ENCODE measurements at places on chromosomes 11 and 22.

- DNase-seq, result no peak
These were observed 37.4 kb downstream of the FBLN1 start for GRCh38 chr22:45540122-45540521.

GRCh38 chr22:49856343-49856742, 2.7 kb downstream of the ZBED4 start:
- DNase-seq, result no peak

DNA sequence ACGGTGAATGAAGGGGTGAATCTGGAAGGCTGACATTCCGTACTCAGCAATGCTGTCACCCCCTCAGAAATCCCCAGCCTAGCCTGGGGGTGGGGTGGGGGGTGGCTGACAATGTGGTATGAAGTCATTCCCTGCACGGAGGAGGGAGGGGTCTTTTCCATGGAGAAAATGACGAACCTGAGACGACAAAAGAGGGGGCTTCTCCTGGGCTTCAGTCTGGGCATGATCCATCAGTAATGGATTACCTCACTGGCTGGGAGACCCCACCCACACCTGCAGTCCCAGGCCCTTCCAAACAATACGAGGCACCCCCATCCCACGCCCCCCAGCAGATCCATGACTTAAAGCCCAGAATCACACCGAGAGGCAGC, 1.0 kb downstream of the KIAA0930 start:
- no peak for DNase-seq

GRCh38 chr11:48031602-48032001, 51.2 kb downstream of the PTPRJ start:
- DNase-seq, result no peak

DNA sequence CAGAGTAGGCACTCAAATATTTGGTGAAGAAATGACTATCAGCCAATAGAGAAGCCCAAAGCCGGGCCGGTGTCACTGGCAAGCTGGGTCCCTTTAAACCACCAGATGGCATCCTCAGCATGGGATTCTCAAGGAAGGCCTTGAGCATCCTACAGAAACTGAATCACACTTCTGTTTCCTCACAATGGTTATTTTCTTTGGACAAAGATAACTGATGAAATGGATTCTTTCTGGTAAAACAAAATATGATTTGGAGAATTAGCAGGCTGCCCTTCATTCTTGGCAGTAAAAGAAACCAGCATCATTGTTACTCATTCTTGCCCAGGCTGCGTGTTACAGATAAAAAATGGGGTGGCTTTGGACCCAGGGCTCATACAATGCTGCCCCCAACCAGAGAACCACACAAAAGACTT, 30.3 kb upstream of the ASPHD2 start:
- DNase-seq, result peak; percentile 61

DNA sequence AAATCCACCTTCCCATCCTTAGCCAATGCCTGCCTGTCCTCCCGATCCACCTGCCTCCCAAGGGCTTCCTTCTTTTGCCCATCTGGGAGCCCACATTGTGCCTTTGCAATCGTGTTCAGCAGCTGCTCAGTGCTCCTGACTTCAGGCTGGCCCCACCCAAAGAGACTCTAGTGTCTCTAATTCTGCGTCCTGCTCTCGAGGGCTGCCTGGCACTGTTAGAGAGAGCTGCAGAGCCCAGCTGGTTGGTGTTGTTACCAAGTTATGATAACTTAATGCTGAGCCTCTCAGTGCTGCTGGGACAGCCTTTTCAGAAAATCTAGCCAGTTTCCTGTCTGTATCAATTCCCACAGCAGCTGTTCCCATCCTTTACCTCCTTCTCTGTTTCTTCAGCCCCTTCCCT, 69.1 kb downstream of the MICAL2 start:
- DNase-seq, result no peak

DNA sequence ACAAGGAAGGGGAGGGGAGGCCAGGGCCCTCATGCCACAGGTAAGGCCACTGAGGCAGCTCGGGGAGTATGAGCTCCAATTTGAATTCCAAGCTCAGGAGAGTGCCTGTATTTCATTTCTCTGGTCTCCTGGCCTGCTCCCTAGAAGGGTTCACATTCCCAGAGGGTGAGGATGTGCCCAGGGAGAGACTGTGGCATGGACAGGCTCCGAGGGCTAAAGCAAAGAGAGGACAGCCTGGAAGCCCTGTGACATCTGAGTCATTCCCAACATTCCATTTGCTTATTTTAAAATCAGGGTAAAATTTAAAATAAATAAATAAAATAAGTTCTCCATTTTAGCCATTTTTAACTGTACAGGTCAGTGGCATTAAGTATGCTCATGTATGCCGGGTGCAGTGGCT, 18.6 kb upstream of the FOLR1 start:
- no peak for DNase-seq

DNA sequence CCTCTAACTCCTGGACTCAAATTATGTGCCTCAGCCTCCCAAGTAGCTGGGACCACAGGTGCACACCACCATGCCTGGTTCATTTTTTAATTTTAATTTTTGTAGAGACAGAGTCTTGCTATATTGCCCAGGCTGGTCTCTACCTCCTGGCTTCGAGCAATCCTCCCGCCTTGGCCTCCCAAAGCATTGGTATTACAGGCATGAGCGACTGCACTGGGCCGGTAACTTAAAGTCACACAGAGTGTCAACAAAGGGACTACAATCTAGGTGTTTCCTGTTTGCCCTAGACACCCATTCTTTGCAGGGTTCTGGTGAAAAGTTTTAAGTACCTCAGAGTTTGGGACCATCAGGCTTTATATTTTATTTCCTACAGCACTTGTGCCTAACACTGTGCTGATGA, 8.4 kb downstream of the UVRAG start:
- no peak for DNase-seq

GRCh38 chr11:33467966-33468365, 210.8 kb downstream of the HIPK3 start:
- DNase-seq, result no peak

- no peak for DNase-seq
These were observed 18.1 kb upstream of the OR5AL1 start for GRCh38 chr11:56394381-56394780.

DNA sequence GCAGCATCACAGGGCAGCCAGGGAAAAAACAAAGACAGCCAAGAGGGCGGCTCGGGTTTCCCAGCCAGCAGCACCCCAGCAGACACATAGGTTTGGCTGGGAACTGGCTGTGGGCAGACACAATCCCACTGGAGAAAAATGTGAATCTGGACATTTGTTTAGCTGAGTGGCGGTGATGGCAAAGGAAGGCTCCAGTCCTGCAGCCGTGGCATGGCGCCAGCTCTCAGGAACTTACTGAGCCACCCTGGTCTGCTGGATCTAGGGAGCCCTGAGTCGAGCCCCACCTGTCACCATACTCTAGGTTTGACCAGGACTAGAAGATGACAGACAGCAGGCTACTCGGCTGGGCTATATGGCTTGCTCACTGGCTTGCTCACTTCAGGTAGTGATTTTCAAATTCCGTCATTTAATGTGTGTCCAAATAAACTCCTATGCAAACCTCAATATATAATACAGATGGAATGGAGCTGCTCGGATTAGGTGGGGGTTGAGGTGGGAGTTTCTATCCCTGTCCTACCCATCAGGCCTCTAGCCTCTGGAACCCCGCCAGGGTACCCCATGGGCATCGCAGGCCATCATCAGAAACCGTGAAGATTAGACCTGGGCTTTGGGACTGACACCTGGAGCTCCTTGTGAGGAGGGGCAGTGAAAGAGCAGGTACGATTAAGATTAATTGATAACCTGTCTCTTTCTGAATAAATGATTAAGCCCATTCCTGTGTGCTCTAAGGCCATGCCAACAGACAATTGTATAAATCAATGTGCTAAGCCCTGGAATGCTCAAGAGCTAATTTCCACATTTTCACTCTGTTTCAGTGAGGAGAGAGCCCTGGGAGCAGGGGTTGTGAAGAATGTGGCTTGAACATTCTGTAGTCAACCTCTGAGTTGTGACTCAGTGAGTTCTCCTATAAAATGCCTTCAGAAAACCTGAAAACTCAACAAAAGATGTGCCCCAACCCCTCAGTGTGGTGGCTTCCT, 42.5 kb downstream of the GALNT18 start:
- DNase-seq, result no peak
